Effector CD4-positive, alpha-beta T cell (primary cell): ENCODE measurements at places on chromosomes 1 and 21.

DNA sequence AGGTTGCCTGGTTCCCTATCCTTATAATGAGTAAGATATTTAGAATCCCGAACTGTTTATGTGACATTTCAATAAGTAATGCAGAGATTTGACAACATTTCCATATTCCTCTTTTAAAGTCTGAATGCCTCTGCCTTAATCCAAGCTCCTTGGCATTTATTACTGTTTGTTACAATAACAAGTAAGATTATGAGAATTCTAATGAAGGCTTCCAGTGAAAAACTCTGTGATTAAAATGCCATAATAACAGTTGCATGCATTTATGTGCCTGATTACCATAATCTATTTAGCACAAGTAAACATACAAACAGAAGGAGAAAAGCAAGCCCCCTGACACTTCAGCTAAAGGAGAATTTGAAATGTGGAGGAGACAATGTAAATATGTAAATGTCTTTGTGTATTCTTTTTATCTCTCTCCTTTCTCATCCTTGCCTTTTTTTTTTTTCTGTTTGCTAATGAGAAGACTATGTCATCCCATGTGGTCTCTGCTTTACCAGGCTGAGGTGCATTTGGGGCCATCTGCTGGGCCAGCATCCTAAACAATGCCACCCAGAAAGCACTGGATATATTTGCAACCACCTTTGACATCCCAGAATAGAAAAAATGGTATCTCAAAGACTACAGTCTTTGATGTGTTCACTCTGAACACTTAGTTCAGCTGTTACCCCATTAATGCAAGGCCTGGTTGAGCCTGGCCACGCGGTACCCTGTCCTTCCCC is 17.2 kb upstream of the OLIG2 start:
- no peak for DNase-seq

GRCh38 chr1:113858418-113858817 is 13.1 kb downstream of the PTPN22 start:
- DNase-seq, result no peak

GRCh38 chr1:225440380-225441221 is 12.8 kb upstream of the LBR start:
- no peak for DNase-seq

- no peak for DNase-seq
Observed at GRCh38 chr1:222314839-222315238, 233.1 kb downstream of the HHIPL2 start.

GRCh38 chr1:36919491-36920145 is 114.7 kb downstream of the GRIK3 start:
- no peak for DNase-seq

DNA sequence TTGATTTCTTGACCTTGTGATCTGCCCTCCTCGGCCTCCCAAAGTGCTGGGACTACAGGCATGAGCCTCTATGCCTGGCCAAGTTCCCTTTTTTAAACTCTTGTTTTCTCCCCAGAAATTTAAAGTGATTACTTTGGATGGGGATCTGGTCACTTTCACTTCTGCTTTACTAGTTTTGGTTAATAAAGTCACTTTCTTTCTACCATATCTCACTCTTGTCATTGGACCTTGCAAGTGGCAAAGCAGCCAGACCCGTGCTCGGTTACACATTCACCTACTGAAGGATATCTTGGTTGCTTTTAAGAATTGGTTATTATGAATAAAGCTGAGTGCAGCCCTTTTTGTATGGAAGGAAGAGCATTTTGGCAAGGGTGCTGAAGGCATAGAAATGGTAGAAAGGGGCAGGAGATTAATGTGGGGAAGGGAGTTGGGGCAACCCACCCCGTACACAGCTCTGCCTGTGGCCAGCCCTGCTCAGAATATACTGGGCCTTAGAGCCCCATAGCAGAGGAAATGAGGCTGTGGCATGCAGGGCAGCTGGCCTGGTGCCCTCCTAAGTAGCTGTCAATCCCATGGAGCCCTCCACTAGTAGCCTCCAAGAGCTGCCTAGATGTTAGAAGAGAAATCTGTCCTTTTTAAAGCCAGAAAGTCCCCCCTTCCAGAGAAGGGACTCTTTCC is 40.7 kb downstream of the CD2 start:
- no peak for DNase-seq
